ENCODE measurements at places on chromosomes 13 and 19.

- DNase-seq: no peak
Measured at GRCh38 chr19:9151367-9151766, 11.2 kb downstream of the ZNF317 start.

- DNase-seq: no peak
Measured at GRCh38 chr13:61692691-61693090, 277.0 kb upstream of the PCDH20 start.

DNA sequence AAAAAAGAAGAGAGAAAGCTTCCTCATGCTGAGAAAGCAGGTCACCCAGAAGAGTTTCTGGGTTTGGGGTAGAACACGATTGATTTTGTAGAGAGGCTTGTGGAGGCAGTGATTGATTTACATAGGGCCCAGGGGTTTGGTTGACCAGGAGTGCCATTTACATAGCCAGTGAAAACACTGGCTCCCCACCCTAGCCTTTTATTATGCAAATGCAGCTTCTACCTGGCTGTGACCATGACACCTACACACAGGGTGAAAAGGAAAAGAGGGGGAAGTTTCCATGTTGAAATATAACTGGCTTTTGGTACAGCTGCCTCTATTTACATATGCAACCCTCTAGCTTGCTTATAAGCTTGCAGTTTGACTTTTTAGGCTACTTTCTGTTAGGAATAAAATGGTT is 62.0 kb downstream of the ZNF100 start:
- no peak for DNase-seq

- no peak for DNase-seq
Measured at GRCh38 chr13:38763446-38764381, 76.8 kb downstream of the FREM2 start.

DNA sequence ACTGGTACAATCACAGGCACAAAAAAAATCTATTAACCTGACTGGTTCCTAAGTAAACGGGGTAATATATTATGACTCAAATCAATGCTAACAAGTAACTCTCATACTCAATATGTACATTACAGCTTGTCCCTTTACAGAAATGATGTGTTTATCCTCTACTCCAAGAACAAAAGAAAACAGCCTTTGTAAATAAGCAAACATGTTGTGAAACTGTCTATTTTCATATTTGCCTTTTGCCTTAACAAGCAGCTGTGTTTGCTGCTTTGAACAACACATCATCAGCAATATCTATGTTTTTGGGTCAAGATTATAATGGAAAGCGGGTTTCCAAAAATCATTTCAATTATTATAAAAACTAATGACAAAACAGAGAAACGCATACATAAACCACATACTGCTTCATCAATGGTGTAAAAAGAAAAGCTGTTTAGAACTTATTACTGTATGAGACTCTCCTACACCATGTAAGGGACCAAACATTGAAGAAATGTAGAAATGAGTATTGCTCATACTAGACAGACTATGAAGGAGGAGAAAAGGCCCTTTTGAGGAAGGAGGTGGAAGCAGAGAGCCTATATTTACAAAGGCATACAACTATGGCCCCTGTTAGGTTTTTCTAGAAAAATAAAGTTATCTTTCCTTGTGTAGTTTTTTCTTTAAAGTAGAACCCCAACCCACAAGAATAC is 14.8 kb downstream of the TBC1D4 start:
- DNase-seq: no peak

- no peak for DNase-seq
Measured at GRCh38 chr13:36724141-36724540, 50.3 kb downstream of the SERTM1 start.

DNA sequence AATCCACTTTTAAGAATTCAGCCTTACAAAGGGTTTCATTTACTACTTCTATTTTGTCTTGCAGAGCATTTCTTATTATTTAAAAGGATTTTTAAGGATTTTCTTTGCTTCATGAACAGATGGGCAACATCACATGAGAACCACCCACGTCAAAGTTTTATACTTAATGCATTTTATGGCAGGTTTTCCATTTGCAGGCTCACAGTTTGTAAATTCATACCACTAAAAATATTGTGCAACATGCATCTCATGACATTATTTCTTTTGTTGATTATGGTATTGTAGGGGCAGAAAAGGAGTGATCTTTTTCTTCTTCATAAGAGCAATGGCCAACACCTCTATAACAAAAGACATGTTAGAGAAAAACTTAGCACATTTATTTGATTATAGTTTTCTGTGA is 554.0 kb upstream of the SPRY2 start:
- no peak for DNase-seq

DNA sequence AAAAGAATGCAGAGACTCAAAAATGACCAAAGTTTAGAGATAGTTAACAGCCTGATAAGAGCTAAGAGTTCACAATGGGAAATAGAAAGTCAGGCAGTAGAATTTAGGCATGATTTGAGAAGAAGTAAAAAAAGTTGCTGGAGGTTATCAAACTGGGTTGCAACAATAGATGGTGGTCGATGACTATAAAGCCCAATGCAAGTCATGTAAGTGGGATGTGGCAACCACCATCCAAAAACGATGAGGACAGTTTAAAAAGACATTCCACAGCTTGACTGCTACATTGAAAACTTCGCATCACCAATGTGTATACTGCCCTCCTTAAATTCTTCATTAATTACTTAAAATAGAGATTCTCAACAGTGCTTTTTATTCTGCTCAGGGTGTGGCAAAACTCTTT is 19.7 kb downstream of the ELF1 start:
- no peak for DNase-seq

- DNase-seq: no peak
Measured at GRCh38 chr19:29479941-29480340, 45.9 kb upstream of the VSTM2B start.

Measured in skeletal muscle cell (primary cell).